Fibroblast of skin of right biceps (primary cell): ENCODE measurements at places on chromosomes 3 and 15.

GRCh38 chr3:139332092-139332491 is 11.7 kb upstream of the MRPS22 start:
- no peak for DNase-seq

DNA sequence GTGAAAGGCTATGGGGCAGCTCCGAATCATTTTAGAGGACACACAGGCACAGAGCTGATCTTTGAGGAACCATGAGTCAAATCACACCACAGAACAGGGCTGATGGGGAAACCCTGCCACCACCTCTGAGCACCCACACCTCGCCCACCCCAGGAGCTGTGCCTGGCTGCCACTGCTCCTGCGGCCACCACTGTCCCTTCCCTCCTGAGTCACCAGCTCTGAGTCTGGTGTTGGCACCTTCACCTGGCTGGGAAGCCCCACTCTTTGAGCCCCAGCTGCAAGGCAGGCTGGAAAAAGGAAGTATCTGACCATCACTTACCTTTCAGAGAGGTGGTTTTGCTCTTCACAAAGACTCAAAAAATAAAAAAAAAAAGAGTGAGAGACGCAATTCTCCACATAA is 63.6 kb upstream of the MEF2A start:
- no peak for DNase-seq

- DNase-seq: no peak
Measured at GRCh38 chr3:13344663-13345062, 75.5 kb downstream of the NUP210 start.

DNA sequence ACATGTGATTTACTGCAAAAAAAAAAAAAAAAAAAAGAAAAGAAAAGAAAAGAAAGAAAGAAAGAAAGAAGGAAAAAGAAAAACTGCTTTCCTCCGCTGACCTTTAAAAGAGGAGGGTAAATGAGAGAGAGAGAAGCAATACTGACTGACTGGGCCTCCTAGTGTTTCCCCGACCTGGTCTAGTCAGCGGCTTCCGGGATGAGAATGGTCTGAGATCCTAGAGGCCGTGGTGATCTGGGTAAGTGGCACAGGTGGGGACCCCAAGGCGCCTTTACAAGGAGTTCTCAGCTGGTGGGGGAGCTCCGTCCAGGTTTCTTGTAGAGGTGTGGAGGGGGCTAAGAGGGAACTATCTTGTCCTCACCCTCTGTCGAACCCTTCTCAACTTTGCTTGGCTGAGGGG is 223.1 kb downstream of the MEIS2 start:
- no peak for DNase-seq

DNA sequence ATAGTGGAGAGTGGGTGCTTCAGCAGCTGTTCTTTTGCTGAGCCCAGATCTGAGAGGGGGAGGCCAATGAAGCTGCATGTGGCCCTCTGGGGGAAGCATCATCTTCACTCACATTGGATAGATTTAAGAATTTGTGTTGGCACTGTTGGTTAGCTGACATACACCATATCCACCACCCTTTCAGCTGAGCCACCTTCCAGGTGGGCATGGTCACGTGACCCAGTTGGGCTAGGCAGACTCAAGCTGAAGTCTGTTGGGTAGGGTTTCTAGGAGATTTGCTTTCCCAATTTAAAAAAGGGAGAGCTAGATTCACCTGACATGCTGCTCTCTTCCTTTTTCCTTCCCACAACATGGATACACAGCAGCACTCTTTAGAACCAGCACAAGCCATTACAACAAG is 311.0 kb downstream of the CHST2 start:
- no peak for DNase-seq

- peak; percentile 1 for DNase-seq
Measured at GRCh38 chr15:83970295-83970890, 265.2 kb upstream of the GOLGA6L4 start.

GRCh38 chr15:80584561-80584964 is 110.5 kb upstream of the ABHD17C start:
- DNase-seq: no peak

DNA sequence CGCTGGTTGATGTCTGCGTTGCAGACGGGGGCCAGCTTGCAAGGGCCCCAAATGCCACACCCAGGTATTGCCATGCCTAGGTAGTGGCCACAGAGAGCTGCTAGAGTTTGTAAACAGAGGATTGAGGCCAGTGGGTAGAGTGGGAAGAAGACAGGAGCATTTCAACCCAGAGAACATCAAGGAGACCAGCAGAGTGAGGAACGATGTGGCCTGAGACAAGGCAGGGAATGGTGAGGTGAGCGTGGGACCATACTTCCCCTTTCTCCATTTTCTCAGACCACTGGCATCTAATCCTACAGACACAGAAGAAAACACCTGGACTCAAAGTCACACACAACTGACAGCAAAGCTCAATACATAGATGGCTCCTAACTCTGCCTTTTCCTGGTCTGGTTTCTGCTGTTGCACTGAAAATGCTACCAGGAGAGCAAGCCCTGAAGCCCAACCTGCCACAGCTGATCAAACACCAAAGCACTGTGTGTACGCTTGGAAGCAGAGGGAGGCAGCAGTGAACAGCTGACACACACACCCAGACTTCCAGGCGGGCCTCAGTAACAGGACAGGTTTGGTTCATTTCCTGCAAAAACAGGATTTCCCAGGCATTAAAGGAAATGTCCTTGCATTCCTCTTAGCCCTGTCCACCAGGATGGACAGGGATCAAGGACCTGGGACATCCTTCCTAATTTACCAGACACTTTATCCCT is 1.6 kb downstream of the FAM174B start:
- peak; percentile 30 for DNase-seq

- DNase-seq: no peak
Measured at GRCh38 chr3:126270145-126270811, 86.9 kb downstream of the KLF15 start.

DNA sequence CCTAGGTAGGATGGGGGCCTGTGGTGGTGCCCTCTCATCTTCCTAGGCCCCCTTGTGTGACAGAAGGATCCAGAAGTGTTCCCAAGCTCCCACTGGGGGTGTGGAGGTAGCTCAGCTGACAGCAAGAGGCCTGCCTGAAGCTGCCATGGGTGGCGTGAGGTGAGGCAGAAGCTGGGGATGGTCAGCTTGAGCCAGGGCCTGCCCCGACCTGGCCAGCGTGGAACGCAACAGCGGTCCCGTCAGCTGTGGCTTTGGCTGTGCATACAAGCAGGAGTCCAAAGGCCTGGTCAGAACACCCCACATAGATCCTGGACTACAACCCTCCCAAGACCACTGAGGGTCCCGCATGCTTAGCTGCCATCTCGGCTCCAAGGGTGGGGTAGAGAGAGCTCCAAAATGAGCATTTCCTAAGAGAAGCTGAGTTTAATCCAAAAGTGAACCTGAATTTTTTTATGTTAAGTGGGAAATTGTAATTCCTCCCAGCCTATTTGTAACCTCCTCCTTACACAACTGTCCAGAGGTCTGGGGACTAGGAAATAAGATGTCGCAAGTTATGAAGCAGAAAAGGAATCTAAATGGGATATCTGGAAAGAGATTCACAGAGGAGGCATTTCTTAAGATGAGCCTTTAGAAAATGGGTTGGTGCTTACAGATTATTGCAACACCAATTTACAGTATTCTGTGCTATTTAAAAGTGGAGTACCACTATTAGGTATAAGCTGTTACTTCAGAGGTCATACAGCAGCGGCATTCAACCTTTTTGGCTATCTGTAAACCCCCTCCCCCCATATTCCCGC is 9.9 kb upstream of the PLA2G4D start:
- peak; percentile 42 for DNase-seq

GRCh38 chr3:37456781-37457180 is 282.4 kb upstream of the LRRFIP2 start:
- no peak for DNase-seq

DNA sequence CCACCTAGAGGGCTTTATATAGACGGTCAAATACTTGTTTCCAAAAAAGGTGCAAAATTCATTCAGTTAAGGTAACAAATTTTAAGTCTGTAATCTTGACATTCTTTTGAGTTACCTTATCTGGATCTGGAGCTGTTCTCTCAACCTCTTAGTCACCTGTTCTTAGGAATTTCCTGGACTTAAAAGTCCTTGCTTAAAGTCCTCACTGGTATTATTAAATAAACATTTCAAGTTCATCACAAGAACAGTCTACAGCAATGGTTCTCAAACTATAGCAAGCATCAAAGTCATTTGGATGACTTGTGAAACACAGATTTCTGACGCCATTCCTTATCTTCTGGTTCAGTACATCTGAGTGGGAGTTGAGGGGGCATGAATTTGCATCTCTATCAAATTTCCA is 122.9 kb upstream of the GOLIM4 start:
- no peak for DNase-seq

DNA sequence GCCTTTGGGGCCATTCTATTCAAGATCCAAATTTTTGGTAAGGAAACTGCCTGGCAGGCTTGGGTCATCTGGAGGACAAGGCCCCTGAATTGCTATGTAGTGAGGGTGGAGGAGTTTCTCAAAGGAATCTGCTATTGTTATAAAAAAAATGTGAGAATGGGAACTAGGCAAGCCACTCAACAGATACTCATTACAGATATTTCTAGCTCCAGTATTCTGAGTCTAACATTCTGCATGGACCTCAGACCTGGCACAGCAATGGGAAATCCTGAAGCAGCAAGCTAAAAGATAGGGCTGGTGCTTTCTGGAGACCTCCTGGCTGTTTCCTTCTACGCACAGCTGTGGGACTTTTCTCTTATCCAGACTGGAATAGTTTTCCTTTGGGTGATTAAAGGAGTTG is 430.7 kb upstream of the RBMS3 start:
- DNase-seq: peak; percentile 39

DNA sequence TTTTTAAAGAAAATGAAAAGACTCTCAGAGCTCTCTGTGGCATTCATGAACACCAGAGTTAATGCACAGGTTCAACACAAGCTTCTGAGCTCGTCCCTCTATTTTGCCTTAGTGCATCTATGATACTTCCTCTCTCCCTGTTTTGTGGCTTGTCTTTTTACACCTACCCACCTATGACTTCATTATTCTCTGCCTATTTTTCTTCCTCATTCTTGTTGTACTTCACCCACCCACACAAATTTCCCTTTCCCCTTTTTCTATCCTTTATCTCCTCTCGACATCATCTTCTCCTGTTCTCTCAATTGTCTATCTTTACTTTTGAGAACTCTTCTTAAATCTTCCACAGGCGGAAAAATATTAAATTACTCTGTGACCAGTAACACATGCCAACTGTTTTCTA is 48.6 kb downstream of the OR5H15 start:
- DNase-seq: no peak

DNA sequence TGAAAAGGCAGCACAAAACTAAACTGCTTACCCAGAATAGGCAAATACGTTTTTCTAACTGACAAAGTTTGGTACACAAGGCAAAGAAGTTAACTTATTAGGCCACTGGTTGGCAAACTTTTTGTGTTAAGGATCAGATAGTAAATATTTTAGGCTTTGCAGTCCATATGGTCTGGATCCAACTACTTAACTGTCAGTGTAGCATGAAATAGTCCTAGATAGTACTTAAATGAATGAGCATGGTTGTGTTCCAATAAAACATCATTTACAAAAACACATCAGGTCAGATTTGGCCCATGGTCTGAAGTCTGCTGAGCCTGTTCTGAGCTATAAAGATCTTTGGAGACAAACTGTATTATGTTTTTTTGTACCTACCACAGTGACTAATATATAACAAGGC is 136.9 kb downstream of the PCCB start:
- DNase-seq: no peak

GRCh38 chr3:124263168-124263567 is 271.2 kb upstream of the ROPN1 start:
- DNase-seq: peak; percentile 94

- DNase-seq: no peak
Measured at GRCh38 chr15:68284616-68285258, 7.2 kb downstream of the FEM1B start.

DNA sequence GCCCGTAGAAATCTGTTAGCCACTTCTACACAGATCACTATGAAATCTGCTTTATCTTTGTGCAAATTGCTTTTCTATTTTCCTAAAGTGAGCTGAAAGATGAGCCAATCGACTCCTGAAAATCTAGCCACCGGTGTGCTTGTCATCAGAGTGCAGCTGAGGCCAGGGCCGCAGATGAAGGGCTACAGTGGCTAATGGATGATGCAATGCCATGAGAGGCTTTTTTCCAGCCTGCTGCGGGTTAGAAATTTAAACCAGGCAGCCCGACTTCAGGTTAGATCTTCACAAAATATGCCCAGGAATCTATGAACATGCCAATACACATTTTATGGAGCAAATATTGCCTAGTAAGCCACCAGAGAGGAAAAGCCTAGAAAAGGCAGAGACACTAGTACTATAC is 948.2 kb upstream of the CFAP20DC start:
- peak; percentile 26 for DNase-seq

DNA sequence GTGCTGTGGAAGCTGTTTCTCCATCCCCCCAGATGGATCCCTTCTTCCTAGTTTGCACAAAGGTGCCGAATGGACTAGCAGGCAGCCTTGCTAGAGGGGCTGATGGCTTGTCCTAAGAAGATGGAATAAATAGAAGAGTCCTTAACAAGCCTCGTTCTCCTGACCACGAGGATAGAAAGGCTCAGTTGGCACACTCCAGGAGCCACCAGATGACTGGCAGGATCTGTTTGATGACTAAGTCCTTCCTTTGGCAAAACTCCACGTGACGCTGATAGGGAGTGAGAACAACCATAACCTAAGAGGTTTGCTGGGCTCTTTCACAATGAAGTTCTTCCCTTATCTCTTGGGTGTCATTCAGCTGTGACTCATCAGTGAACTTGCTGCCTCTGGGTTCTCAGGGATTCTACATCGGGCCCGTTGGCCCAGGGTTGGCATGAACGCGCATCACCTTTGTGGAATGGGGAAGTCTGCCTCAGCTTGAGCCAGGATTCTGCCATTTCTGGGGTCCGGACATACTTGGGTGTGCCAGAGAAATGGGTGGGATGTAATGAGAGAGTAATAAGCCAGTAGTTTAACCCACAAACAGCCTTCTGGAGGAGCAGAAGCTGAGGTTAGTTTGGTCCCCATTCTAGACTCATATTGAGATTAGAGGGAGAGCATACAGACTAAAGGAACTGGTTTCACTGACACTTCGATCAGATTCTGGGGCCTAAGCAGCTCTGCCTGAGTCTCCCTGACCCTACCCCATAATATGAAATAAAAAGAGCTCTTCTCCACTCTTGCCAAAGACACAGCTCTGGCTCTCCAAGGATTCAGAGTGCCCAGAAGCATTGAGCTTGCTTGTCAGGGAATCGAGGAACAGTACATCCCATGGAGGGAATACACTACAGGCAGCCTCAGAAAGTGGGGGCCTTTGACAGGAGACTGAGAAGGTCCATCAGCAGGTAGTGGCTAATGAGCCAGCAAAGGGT is 2.0 kb upstream of the MELTF start:
- DNase-seq: peak; percentile 97

GRCh38 chr3:57184526-57184925 is 15.3 kb downstream of the HESX1 start:
- peak; percentile 42 for DNase-seq

GRCh38 chr3:22297436-22297835 is 546.4 kb upstream of the ZNF385D start:
- DNase-seq: no peak

- DNase-seq: no peak
Measured at GRCh38 chr3:172839679-172840078, 89.2 kb downstream of the ECT2 start.

DNA sequence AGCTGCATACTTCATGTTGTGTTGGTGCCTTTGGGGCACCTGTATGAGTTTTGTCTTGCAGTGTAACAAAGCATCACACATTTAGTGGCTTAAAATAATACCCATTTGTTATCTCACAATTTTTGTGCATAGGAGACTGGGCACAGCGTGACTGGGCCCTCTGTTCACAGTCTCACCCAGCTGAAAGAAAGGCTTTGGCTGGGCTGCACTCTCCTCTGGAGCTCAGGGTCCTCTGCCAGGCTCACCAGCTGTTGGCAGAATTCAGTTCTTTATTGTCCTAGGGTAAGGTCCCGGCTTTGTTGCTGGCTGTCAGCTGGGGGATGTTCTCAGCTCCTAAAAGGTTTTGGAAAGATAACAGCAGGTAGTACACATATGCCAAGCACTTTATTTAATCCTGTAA is 263.3 kb downstream of the CLSTN2 start:
- no peak for DNase-seq
